ENCODE measurements at places on chromosomes 16 and 17.

DNA sequence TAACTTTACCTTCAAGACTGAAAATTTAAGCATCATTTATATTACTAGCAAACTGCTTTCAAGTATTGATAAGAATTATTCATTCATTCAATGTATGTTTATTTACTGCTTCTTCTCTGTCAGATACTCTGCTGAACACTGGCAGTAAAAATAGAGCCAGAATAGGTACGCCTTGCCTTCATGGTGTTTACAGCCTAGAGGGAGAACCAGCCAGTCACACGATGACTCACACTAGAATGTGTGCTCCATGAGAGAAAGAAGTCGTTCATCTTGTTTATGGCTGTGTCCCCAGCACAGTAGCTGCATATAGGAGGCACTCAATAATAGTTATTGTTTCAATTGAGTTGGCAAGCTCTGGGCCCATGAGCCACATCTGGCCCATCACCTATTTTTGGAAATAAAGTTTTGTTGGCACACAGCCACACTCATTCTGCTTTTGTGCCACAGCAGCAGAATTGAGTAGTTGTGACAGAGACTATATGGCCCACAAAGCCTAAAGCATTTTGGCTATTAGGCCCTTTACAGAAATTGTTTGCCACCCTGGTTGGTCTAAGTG, 84.2 kb downstream of the TMC6 start:
- H3K4me3 ChIP-seq = no peak overlapping the region
- H3K4me1 ChIP-seq = no peaks in the 10 kb centered on the region
- no peak for DNase-seq
- peaks cover 6% of the 10 kb centered on the region for H3K36me3 ChIP-seq
- H3K27ac ChIP-seq = no peak overlapping the region

GRCh38 chr17:40675905-40676304, 10.9 kb upstream of the KRT222 start:
- H3K27me3 ChIP-seq = no peaks in the 10 kb centered on the region
- H3K27ac ChIP-seq = no peak overlapping the region

- no peaks in the 10 kb centered on the region for H3K27me3 ChIP-seq
- H3K4me3 ChIP-seq = peak overlapping the region; percentile 77
- H3K4me1 ChIP-seq = peaks cover 13% of the 10 kb centered on the region
- no peak for DNase-seq
- no peaks in the 10 kb centered on the region for H3K36me3 ChIP-seq
These were observed 718 bp upstream of the CBFB start for GRCh38 chr16:67028167-67028695.

DNA sequence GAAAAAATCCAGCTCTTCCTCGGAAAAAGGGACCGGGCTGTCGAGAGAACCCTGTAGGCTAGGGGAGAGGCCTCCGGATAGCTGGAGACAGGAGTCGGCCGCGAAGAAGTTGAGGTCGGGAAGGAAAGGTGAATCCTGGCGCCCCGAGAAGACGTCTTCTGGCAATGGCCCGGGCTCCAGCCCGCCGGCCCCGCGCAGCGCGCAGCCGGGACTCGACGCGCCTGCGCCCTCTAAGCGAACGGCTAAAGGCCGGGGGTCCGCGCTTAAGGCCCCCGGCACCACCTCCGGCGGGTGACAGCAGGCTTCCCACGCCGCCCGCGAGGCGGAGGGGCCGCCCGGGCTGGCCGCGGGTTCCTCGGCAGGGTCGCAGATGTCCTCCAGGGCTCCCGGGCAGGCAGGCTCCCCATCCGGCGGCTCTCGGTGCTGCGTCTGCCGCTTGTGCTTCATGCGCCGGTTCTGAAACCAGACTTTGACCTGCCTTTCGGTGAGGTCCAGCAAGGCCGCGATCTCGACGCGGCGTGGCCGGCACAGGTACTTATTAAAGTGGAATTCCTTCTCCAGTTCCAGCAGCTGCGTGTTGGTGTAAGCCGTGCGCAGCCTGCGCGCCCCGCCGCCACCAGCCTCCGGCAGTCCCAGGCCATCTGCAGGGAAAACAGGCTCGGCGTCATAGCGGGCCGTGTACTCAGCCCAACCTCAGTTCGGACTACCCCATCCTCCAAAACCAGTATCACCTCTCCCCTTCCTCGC, 1.6 kb downstream of the HOXB2 start:
- H3K36me3 ChIP-seq = no peaks in the 10 kb centered on the region
- DNase-seq = peak; percentile 73
- H3K4me1 ChIP-seq = peaks cover 12% of the 10 kb centered on the region
- peak overlapping the region; percentile 61 for H3K27ac ChIP-seq
- H3K27me3 ChIP-seq = peaks cover 18% of the 10 kb centered on the region
- peak overlapping the region; percentile 38 for H3K4me3 ChIP-seq

DNA sequence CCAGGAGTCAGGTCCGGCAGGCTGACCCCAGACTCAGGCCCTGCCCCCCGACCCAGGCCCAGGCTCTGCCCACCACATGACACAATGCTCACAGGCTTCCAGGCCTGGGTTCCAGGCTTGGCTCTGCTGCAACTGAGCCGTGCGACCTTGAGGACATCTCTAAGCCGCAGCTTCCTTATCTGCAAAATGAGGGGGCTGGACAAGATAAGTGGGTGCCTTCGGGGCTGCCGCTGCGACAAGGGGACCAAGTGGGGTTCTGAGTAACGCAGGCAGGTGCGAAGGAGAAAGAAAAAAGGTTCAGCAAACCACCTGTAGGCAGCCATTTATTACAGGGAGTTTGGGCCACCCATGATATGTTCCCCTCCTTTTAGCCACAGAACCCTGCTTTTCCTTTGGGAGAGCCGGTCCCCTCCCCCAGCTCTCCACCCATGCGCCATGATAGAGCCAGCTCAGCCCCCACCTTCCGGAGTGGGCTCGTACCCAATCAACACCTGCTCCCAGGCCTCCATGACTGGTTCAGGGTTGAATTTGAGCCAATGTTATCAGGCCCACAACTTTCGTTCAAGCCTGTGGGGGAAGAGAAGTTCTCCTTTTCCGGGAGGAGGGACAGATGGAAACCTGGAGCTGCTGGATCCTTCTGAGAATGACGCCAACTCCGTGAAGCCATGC, 38.2 kb downstream of the RTN4RL1 start:
- H3K4me1 ChIP-seq = no peaks in the 10 kb centered on the region
- no peak overlapping the region for H3K4me3 ChIP-seq
- DNase-seq = no peak
- no peak overlapping the region for H3K27ac ChIP-seq
- H3K36me3 ChIP-seq = no peaks in the 10 kb centered on the region

DNA sequence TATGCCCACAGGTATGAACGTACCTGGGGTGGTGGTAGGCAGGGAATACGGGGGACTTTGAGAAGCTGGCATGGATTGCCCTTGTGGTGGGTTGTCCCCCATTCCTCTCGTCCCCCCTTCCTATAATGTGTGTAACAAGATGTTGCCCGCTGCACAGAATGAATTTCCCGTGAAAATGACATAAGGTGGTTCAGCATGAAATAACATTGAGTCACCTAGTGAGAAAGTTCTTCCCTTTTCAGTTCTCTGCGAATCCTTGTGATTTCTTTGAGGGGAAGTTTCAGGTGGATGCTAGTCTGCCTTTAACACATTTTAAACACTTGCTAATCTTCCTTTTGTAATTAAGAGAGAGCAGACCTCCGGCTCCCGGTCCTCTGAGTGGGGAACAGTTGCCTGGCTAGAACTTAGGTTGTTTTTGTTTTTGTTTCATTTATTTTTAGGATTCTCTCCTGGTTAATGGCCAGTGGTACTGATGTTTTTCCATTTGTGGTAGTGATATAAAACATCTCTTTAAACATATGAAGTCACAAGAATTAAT, 58.9 kb downstream of the RAP1GAP2 start:
- DNase-seq = no peak
- no peak overlapping the region for H3K4me3 ChIP-seq
- H3K4me1 ChIP-seq = peaks cover 12% of the 10 kb centered on the region
- no peaks in the 10 kb centered on the region for H3K27me3 ChIP-seq

DNA sequence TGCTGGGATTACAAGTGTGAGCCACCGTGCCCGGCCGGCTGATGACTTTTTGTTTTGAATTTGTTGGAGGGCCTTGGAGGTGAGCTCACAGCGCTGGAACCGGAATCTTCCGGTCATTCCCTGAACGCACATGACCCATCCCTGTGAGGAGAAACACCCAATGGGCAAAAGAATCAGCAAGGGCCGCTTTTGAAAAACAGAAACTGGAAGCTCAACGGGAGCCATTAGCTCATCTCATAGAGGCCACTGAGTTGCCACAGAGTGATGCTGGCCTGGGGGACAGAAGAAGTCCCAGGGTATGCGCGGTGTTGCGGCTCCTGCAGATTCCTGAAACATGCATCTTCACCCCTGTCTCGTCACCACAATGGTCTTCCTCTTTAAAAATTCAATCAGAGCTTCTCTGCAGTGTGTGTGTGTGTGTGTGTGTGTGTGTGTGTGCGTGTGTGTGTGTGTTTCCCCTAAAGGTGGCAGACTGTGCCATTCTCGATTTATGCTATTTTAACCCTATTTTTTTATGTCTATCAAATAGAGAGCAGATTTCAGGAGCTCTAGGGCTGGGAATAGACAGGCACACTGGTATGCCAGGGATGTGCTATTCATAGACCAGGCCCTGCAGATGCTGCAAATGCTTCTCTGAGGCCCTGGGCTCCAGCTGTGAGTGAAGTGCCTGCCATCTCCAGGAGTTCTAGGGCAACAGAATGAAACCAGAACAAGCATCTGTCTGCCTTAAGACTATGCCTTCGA, 68.3 kb downstream of the MARCHF10 start:
- H3K36me3 ChIP-seq = no peaks in the 10 kb centered on the region
- H3K27ac ChIP-seq = no peak overlapping the region
- no peak for DNase-seq
- no peaks in the 10 kb centered on the region for H3K4me1 ChIP-seq

GRCh38 chr16:1124795-1125194, 28.1 kb upstream of the CACNA1H start:
- H3K36me3 ChIP-seq = no peaks in the 10 kb centered on the region
- no peak for DNase-seq
- no peak overlapping the region for H3K27ac ChIP-seq
- no peak overlapping the region for H3K4me3 ChIP-seq
- no peaks in the 10 kb centered on the region for H3K4me1 ChIP-seq

DNA sequence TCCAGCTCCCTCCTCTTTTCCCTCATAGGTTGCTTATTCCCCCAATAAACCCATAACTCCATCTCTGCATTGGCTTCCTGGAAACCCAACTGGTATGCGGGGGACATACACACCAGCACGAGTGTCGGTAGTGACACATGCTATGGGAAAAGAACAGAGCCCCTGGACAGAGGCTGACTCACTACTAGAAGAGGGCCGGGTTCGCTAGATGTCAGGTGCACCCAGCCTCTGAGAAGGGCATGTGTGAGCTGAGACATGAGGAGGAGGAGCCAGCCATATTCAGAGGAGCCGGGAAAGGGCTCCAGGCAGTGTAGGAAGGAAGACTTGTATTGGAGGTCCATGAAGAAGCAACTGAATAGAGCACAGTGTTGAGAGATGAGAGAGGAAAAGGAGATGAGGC, 241.1 kb downstream of the SOX9 start:
- no peak overlapping the region for H3K4me3 ChIP-seq
- H3K27me3 ChIP-seq = no peaks in the 10 kb centered on the region
- no peaks in the 10 kb centered on the region for H3K36me3 ChIP-seq
- H3K27ac ChIP-seq = no peak overlapping the region
- no peaks in the 10 kb centered on the region for H3K4me1 ChIP-seq

GRCh38 chr17:79043191-79043930, 19.4 kb downstream of the C1QTNF1 start:
- no peak overlapping the region for H3K4me3 ChIP-seq
- no peak for DNase-seq
- no peaks in the 10 kb centered on the region for H3K4me1 ChIP-seq
- H3K27ac ChIP-seq = no peak overlapping the region

DNA sequence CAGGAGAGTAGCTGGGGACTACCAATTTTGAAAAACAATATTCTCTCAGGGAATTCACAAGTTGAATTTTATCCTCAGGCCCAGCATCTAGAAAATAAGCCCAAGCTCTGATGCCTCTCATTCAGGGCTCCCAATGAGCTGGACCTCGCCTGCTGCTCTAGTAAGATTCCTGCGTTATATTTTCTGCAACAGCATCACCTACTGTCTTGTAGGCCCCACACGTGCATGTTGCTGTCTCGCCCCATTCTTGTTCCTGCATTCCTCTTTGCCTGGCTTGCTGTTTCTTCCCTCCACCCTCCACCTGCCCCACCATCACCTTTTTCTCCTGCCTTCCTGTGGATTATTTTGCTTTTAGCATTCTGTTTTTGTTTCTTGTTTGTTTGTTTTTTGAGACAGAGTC, 8.3 kb upstream of the ST6GALNAC2 start:
- H3K4me3 ChIP-seq = no peak overlapping the region
- peaks cover 13% of the 10 kb centered on the region for H3K4me1 ChIP-seq
- no peak for DNase-seq

DNA sequence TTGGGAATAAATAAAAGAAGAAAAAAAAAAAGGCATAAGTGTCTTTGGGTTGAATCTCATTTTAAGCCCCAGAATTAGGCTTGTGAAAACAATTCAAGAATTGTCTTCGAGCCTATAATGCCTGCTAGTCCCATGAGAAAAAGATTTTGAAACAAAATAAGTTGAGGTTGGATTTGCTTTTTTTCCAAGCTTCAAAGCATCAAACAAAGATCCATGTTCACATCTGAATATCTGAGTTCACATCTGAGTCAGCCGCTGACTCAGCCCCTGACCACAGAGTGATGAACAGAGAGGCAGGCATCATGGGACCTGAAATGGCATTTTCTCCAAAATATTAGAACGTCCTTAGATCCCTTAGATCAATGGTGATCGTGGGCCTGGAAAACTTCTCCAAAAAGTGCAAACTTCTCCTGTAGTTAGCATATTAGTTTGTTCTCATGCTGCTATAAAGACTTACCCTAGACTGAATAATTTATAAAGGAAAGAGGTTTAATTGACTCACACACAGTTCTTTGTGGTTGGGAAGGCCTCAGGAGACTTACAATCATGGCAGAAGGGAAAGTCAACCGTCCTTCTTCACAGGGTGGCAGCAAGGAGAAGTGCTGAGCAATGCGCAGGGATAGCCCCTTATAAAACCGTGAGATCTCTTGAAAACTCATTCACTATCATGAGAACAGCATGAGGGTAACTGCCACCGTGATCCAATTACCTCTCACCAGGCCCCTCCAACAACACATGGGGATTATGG, 294.6 kb upstream of the HSBP1 start:
- DNase-seq = no peak
- no peak overlapping the region for H3K27ac ChIP-seq
- no peaks in the 10 kb centered on the region for H3K4me1 ChIP-seq
- H3K36me3 ChIP-seq = no peaks in the 10 kb centered on the region

GRCh38 chr17:10666906-10667305, 9.8 kb upstream of the MYH3 start:
- H3K4me1 ChIP-seq = no peaks in the 10 kb centered on the region
- no peak overlapping the region for H3K4me3 ChIP-seq
- no peak overlapping the region for H3K27ac ChIP-seq

- H3K36me3 ChIP-seq = no peaks in the 10 kb centered on the region
- DNase-seq = no peak
- no peak overlapping the region for H3K27ac ChIP-seq
- H3K27me3 ChIP-seq = no peaks in the 10 kb centered on the region
- H3K4me3 ChIP-seq = no peak overlapping the region
- H3K4me1 ChIP-seq = no peaks in the 10 kb centered on the region
These were observed 63.6 kb upstream of the NFAT5 start for GRCh38 chr16:69501956-69502745.

All from liver (tissue), 10 donors.